Foreskin fibroblast (primary cell): ENCODE measurements at places on chromosomes 3 and 15.

DNA sequence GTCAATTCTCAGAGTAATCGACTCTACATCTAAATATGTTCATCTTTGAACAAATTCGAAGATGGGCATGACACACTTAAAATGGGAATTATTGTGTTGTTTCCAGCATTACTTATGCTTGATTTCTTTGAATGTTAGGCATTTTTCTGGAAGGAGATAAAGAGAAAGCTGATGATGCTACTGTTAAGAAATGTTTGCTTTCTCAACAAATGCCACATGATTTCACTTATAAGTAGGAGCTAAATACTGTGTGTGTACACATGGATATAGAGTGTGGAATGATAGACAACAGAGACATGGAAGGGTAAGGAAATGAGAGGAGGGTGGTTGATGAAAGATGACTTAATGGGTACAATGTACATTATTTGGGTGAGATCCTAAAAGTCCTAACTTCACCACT, 400.9 kb downstream of the TBL1XR1 start:
- DNase-seq, result no peak

- no peak for DNase-seq
These were observed 1.7 kb downstream of the NT5DC2 start for GRCh38 chr3:52531860-52532516.

DNA sequence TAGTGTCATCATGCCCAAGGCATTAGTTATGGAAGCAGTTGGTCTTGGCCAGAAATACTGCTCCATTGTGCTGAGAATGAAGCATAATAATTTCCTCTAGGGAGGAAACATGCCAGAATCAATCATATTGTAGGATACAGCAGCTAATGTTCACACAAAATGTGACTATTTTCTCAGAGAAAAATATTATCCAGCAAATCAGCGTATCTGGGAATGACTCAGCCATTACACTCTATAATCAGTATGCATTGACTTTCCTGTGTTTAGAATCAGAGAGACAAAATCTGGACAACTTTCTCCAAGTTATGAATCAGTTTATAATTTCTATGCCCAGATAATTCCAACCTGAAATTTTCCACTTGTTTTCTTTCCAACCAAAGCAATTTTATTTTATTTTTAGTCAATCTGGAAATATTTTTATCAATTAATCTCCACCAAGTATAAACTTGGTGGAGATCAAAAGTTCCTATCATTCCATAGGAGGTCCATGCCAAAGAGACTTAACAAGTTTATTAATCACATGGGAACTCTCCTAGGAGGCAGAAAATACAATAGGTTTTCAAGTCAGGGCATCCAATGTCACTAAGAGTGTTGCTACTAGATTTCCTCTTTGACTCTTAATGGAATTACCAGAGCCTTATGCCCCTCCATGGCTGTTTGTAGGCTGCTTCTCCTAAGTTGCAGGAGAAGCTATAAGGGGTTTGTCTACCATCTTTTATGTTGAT, 36.4 kb downstream of the SUCNR1 start:
- no peak for DNase-seq

DNA sequence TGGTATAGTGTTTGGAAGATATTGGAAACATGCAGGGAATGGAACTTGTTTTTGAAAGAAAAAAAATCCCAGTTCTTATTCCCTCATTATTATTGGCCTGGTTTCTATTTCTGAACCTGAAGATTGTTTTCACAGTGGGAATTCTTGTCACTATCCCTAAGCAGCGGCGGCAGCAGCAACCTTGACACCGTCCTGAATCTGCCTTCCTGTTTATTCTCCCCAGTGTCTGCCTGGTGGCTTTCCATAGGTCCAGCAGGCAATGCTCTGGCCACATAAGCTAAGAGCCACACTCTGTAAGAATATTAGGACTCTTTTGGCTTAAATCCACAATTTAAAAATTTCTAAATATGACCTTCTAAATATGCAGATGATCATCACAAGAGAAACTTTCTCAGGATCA, 178.0 kb downstream of the PLCL2 start:
- DNase-seq, result no peak

- DNase-seq, result no peak
These were observed 1337.1 kb downstream of the ROBO1 start for GRCh38 chr3:78430741-78431140.

GRCh38 chr3:81735334-81735733, 26.1 kb downstream of the GBE1 start:
- DNase-seq, result no peak

GRCh38 chr15:42528970-42529369, 19.6 kb downstream of the LRRC57 start:
- DNase-seq, result no peak

GRCh38 chr3:46098319-46098761, 71.1 kb upstream of the XCR1 start:
- DNase-seq, result peak; percentile 81

DNA sequence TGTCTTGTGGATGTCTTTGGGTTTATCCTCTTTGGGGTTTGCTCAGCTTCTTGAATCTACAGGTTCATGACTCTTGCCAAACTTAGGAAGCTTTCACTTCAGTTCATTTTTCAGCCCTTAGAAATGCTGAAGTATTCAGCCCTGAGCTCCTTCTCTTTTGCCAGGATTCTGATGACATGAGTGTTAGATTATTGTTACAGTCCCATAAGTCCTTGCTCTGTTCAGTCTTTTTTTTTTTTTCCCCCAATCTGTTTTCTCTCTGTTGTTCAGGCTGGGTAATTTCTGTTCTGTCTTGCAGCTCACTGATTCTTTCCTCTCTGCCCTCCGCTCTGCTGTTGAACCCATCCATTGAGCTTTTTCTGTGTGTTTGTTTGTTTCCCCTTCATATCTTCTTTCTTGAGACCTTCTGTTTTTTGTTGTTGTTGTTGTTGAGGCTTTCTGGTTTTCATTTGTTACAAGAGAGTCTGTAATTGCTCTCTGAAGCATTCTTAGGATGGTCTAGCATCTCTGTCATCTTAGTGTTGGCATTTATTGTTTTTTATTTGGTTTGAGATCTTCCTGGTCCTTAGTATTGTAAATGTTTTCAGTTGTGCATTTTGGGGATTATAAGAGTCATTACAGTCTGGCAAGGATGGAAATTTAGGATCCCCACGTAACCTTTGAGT, 18.4 kb downstream of the LRCH3 start:
- peak; percentile 85 for DNase-seq

DNA sequence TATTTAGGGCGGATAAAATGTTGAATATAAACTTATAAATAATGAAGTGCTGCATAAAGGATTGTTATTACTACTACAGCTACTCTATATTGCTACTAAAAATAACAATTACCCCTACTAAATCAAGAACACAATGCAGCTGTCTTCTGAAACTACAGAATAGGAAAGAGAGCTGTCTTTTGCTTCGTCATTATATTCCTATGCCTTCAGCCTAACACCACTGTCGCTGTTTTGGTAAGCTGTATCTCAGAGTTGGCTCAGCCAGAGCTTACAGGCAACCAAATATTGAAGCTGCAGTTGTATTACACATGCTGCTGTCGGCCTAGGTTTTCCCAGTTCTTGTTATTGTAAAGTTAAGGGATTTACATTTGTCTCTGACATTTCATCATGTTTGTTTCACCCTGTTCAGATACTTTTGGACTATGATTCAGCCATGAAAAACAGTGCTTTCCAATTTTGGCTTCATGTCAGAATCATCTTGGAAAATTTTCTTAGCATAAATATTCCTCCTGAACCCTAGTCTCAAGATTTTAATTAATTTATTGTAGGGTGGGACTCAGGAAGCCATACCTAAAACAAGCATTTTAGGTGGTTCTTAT, 31.3 kb upstream of the LPP start:
- DNase-seq, result no peak

DNA sequence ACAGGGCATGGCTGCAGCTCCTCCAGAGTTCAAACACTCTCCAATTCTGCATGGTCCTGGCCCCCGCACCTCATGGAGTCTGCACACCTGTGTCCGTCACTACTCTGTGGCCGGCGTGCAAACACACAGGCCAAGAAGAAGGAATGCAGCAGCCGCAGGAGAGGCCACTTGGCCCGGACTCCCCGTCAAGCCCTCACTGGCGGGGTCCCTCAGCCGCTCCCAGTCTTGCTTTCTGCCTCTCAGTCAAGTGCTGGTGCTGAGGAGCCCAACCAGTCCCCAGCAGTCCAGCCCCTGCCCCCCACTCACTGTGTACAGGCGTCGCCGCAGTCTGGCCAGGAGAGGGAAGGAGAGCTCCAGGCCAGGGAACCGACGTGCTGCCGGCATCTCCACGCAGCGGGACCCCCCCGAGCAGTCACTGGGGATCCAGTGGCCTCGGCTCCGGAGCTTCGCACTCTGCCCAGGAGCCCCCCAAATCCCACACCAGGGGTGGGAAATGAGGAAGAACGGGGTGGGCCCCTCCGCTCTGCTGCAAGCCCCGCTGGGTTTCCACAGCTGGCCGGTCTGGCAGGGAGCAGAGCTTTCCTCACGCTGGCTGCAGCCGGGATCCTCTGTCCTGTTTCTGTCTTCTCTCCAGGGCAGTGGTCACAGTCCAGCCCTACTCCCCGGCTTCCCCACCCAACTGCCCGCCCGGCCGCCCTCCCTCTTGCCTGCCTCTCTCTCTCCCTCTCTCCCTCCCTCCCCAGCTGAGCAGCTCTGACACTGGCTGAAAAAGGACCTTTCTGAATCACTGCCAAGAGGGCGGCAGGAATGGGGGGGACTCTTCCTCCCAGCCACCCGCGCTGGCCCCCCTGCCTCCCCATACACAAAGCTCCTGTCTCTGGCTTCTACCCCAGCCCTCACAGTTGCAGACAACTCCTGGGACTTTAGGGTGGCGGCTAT, 16.0 kb downstream of the TNK2 start:
- peak; percentile 58 for DNase-seq

- DNase-seq, result peak; percentile 76
These were observed 484.4 kb upstream of the TPRG1 start for GRCh38 chr3:188687389-188687788.

GRCh38 chr15:62118520-62119226, 46.4 kb downstream of the C2CD4B start:
- DNase-seq, result peak; percentile 34

GRCh38 chr15:52289629-52290081, 5.9 kb downstream of the MYO5C start:
- no peak for DNase-seq

DNA sequence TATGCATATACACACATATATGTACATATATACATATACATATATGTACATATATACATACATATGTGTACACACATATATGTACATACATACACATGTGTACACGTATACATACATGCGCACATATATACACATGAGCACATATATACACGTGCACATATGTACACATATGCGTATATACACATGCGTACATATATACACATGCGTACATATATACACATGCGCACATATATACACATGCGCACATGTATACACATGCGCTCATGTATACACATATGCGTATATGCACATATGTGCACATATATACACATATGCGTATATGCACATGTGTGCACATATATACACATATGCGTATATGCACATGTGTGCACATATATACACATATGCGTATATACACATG, 353.0 kb downstream of the EDEM1 start:
- DNase-seq, result no peak

GRCh38 chr15:96170979-96171739, 159.3 kb upstream of the NR2F2 start:
- no peak for DNase-seq

- no peak for DNase-seq
These were observed 14.0 kb downstream of the RYK start for GRCh38 chr3:134236505-134237170.

- DNase-seq, result no peak
These were observed 1.2 kb upstream of the HYAL2 start for GRCh38 chr3:50323614-50324199.

DNA sequence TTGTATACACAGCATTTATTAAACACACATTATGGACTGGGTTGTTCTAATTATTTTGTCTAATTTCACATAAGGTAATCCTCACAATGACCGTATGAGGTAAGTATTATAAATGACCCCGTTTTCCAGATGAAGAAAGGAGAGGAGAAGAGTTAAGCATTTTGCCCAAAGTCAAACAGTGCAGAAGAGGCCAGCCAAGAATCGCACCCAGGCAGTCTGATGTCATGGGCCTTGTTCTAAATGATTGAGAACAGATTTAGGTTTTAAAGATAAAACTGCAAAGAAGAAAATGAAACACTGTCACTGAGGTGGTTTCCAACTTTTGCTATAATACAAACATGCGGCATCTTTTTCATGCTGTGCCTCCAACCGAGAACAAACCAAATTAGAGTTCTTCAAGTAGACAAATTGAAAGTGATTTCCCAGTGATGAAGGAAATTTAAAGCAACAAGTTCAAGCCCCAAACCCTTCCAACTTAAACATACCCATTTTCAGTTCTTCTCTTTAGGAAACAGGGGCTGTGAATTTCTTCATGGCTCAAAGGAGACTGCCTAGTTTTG, 155.3 kb downstream of the THRB start:
- DNase-seq, result no peak
